Stimulated activated CD4-positive, alpha-beta T cell treated with anti-CD3 and anti-CD28 coated beads, Interleukin-4, amount 100 ng/mL, for 4 hours (primary cell): ENCODE measurements at places on chromosomes 1 and 21.

DNA sequence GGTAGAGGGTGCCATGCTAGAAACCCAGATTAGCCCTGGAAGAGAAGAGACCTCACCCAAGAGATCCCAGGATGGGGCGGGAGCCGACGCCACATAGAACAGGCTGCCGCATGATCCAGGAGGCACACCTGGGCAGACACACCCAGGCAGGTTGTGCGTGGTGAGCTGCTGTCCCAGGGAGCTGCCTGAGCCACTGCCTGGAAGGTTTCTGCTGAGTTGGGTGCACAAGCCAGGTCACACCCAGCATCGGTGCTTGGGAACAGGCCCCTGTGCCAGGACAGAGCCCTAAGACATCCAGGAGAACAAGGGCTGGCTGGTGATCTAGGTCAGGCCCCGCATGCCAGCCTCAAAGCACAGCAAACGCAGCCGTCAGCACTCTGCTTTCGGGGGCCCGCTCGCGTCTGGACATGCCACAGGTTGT, 40.2 kb downstream of the CTNNBIP1 start:
- DNase-seq, result no peak

GRCh38 chr1:201568859-201569294, 29.9 kb downstream of the NAV1 start:
- DNase-seq, result no peak

DNA sequence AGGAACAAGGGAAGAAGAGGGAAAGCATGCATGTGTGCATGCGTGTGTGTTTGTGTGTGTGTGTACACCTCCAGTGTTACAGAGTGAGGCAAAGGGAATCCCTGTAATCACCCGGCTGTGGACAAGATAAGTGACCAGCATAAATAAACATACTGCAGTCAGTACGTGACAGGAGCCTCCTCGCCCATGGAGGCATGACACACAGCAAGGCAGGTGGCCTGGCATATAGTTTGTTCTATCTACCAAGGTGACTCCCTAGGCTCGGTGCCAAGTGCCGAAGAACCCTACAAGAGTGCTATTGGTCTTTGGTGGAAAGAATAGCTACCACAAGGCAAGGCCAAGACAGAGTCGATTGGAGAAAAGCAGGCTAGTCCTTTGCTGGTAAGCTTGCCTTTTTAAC, 31.7 kb upstream of the HEATR1 start:
- DNase-seq, result no peak

GRCh38 chr1:2346691-2347408, 44.5 kb downstream of the MORN1 start:
- DNase-seq, result no peak

DNA sequence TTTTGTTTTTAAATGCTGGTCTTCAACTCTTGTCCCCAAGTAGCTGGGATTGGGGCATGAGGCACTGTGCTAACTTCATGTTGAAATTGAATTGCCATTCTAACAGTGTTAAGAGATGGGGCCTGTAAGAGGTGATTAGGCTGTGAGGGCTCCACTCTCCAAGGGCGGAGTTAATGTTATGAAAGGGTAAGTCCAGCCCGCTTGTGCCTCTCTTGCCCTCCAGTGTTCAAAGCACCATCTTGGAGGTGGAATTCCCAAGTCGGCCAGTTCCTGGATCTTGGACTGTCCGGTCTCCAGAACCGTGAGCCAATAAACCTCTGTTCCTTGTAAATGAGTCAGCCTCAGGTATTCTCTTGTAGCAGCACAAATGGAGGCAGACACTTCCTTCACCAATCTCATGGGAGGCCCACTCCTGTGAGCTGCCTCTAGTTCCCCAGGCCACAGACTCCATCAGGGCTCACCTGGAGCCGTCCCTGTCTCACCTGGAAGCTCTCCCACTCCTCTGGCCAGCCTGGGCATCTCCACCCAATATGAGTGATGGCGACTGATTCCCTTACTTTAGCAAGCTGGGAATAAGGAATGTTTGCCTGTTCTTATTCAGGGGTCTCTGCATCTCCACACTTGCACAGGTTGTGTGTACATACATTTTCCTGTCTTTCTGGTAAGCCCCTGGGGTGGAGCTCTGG, 15.5 kb downstream of the IBA57 start:
- no peak for DNase-seq

DNA sequence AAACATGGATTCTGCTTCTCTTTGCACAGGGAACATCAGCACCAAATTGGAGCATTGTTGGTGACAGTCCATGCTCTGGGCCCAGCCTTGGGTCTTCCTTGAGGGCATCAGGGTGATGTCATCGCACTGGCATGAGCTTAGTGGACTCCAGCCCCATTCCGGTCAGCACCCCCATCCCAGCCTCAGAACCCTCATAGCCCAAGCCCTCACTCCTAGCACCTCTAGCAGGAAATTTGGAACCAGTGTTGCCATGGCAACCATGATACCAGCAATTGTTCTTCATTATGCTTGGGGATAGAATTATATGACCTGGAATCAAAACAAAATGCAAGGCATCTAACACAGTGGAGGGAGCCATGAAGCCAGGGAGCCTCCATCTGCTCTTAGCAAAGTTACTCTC, 83.1 kb downstream of the VWA5B1 start:
- DNase-seq, result no peak
